ENCODE measurements at places on chromosomes 3 and 15.

DNA sequence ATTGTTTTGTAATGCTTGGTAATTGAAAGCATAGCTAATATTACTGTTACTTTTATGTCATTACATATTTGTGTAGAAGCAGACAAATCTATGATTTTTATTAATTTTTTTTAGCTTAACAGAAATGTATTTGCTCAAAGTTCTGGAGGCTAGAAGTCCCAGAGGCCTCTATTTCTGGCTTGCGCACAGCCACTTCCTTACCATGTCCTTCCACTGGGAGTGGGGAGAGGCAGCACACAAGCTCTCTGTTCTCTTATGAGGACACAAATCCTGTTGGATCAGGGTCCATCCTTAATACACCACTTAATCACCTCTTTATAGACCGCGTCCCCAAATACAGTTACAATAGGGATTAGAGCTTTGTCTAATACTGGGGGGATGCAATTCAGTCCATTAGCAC, 1061.4 kb downstream of the OTOL1 start:
- DNase-seq, result no peak

DNA sequence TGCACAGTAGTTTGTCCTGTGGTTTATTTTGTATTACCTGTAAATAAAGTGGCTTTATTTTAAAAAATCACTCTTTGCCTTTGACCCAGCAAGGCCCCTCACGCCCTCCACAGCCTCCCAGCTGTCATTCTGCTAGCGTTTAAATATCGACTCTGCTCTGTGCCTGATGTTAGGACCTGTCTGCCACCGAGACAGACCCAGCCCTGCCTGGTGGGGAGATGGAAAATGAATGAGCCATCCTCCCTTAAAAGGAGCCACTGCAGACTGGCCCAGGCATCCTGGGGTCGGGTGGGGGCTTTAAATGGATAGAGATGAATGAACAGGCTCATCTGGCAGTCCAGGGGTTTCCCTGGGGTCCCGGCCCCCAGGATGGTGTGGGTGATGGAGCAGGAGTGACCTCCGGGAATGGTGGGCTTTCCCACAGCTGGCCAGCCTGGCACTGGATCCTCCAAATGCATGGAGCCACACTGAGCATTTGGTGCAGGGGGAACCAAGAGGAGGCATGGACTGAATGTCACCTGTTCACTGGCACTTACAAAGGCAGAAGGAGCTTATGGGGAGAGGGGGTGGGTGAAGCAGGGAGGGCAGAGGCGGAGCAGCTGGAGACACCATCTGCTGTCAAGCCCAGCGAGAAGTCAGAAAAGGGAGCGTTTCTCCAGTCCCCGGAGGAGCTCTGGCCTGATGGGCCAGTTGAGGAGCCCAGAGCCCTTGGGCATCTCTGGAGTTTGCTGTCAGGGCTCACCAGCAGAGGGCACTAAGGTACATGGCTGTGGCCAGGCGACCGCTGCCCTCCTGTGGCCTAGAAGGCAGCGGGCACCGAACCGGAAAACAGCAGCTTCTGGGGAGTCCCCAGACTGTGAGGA, 11.9 kb downstream of the GRM2 start:
- DNase-seq, result peak; percentile 11

DNA sequence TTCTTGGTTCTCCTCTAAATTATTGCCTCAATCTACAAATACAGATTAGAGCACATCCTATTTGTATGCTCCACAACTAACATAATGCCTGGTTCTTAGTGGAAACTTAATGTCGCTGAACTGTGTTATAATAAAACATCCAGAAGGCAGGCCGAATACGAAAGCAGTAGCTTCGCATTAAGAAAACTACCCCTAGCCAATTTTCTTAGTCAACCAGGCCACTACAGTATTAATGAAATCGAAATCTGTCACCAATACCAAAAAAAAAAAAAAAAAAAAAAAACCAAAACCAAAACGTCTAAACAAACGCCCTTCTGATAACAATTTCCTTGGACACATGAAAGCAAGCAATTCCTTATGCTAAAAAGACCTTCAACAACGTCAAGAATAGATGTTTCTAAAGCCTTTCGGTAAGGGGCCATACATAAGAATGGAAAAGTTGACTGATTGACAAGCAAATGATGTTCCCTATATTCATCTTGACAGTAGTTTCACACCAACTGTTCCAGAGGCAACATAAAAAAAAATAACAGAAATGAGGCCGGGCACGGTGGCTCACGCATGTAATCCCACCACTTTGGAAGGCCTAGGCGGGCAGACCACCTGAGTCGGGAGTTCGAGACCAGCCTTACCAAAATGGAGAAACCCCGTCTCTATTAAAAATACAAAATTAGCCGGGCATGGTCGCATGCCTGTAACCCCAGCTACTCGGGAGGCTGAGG, 1.3 kb downstream of the DENND6A start:
- DNase-seq, result peak; percentile 40

DNA sequence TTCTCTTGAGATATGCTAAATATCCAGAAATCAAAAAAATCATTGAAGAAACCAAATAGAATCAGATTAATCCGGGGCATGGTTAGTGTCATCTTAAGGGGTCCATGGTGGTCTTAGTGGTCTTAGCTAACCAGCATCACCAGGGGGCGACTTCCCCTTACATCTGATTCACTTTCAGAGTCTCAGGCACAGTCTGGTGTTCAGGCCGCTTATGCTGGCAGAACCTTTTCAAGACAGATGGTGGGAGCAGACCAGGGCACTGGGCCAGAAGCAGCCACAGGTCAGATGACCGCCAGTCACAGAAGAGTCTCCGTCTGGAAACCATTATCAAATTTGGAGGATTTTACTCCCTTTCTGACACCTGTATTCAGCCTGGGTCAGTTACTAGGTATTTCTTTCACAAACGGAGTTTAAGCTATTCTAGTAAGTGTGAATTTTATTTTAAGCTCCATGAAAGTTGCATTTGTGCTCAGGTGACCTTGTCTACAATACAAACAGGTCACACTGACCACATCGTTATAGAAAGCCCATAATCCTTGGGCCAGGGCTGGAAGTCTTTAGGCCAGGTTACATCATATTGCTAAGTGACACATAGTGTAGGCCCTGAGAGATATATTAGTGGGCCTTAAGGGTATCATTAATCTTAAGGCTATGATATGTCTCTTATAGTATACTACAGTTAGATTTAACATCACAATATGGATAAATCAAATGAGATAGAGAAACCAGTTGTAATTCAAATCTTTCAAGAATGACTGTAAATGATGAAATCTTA, 365.5 kb downstream of the GBE1 start:
- no peak for DNase-seq

DNA sequence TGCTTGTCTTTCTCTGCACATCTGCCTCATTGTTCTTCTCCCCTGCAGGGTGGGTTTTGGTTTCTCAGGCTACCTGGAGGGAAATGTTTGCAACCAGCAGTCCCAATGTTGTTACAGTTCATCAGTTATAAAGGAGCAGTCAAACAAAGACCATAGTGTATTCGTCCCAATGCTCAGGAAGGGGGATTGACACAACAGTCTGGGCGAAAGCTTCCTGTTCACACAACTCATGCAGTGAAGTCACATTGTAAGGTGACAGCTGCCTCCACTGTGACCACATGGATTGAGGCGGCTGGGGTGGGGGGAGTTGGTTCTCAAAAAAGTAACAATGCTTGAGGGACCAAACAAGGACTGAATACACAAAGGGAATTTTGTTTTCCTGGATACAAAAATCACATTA, 28.8 kb upstream of the TF start:
- DNase-seq, result no peak

- no peak for DNase-seq
Measured at GRCh38 chr15:34047893-34048775, 9.1 kb upstream of the AVEN start.

GRCh38 chr3:196073255-196073753, 8.6 kb downstream of the TFRC start:
- DNase-seq, result peak; percentile 73

GRCh38 chr3:64848822-64849221, 161.0 kb upstream of the ADAMTS9 start:
- DNase-seq, result no peak

DNA sequence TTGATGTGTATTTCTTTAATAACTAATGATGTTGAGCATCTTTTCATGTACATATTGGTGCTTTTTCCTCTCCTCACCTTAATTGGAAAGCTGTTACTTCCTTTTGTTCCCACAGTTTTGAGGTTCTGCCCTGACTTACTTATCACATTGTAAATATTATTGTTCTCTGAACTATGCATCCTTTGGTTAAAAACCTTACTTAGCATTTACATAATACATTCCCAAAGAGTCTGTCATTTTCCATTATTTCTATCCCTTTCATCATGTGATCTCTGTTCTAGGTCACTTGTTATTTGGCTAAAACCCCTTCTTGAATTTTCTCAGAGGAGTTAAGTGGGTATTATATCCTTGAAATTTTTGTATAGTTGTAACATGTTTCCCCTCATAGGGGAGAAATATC, 33.0 kb downstream of the SLC12A6 start:
- DNase-seq, result no peak

- no peak for DNase-seq
Measured at GRCh38 chr3:42605546-42606173, 5.2 kb downstream of the NKTR start.

GRCh38 chr3:71433631-71434030, 149.9 kb downstream of the FOXP1 start:
- DNase-seq, result no peak

- no peak for DNase-seq
Measured at GRCh38 chr15:35603856-35604255, 57.9 kb upstream of the DPH6 start.

DNA sequence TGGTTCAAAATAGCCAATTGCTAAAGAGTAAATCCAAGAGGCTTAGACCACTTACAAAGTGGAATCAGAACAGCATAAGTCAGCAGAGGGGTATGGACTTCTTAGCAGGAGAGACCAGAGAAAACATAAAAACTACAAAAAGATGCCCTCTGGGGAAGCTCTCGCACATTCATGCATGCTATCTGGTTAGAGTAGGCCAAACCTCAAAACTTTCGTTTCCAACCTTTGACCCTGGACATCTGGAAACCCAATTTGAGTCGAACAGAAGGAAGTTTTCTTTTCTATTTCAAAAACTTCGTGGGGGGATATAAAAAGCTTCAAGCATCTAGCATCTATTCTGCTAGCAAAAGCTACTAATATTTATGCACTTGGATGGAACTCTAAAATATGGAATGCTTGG, 523.9 kb upstream of the AGTR1 start:
- no peak for DNase-seq

DNA sequence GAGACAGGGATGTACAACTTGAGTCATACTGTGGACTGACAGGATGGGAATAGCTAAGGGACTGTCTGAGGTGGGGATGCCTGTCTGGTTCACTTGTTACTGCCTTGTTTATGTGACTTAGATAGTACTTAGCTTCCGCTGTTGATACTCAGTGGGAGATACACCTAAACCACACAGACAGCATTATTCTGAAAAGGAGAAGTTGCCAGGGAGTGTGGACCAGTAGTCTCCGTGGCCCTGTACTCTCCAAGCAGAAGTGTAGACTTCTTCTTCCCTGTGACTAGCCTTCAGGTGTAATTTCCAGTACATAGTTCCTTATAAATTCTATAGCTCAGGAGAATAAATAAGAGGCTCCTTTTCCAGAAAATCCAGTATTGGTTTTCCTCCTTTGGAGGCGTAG, 5.1 kb downstream of the HIGD2B start:
- no peak for DNase-seq

DNA sequence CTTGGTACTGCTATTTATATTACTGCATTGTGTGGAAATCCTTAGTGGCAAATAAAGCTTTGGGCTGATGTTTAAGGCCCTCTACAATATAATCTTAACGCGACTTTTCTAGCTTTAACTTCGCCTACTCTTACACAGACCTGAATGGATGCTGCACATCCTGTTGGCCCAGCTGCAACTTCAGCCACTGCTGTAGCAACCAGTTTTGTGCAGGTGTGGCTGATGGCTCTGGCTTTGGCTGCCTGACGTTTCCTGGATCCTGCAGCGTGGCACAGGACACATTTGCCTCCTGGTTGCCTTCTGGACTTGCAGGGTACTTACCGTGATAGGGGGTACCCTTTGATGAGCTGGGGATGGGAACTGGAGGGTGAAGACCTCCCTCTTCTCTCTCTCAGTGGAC, 20.2 kb upstream of the ERICH6 start:
- DNase-seq, result no peak

DNA sequence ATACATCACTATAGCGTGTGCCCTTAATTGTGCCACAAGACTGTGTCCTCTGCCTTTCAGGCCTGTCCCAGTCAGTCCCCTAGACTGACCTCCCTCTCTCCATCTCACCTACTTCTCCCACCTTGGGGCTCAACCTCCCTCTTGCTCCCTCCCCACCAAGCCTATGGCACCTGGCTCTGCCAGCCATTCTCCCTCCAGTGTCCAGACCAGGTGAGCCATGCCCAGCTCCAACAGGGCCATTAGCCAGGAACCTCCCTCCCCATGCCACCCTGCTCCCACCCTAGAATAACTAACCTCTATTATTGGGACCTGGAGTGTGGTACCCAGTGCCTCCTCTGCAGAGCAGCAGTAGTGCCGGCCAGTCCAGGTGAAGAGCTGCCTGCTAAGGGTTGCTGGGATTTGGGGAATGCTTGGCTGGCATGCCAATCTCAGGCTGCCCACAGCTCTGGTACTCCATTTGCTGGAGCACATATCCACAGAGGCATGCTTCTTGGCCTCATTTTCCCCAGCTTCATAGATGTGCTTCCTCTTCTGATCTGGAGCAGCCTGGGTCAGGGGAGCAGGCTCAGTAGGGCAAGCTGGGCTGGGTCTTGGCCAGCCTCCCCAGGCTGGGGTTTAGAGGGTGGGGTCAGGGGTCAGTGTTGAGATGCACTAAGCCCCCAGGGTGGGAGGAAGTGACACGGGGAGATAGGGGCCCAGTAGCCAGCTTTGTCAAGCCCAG, 38.8 kb downstream of the SAXO2 start:
- no peak for DNase-seq

- no peak for DNase-seq
Measured at GRCh38 chr3:174365796-174366195, 493.3 kb upstream of the NAALADL2 start.

- DNase-seq, result no peak
Measured at GRCh38 chr3:179750720-179751328, 98.0 kb downstream of the USP13 start.

DNA sequence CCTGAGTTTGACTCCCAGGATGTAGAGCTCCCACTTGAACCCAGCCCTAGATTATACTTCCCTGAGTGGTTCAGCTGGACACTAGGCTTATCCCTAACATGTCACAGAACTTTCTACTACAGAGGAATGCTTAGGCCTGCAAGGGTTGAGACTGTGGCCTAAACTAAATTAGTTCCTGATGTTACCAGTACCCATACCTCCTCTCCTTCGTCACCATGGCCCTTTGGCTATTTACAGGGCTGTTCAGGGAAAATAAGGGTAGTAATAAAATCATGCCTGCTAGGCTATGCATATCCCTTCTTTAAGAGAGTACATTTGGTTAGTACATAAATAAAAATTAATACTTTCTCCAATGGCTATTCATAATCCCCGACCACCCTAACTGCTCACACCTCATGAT, 356.4 kb upstream of the RASGRP1 start:
- DNase-seq, result no peak
